ENCODE measurements at places on chromosomes 5 and 9.

DNA sequence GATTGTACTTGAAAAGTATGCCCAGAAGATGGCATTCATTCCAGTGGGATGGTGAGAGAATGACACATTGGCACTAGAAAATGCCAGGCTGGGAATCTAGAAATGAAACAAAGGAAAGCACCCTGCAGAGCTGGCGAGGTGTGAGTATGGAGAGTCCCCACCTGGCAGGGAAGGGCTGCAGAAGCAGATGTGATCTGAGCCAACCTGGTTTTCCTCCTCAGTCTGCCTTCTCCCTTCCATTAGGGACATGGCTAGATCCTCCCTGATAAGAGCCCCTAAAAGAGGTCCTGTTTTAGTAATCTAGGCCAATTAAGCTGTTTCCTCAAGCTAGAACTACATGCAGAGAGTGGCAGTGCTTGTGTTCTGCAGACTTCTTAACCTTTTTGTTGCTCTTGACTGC, 24.7 kb upstream of the TNFSF15 start:
- DNase-seq: no peak

DNA sequence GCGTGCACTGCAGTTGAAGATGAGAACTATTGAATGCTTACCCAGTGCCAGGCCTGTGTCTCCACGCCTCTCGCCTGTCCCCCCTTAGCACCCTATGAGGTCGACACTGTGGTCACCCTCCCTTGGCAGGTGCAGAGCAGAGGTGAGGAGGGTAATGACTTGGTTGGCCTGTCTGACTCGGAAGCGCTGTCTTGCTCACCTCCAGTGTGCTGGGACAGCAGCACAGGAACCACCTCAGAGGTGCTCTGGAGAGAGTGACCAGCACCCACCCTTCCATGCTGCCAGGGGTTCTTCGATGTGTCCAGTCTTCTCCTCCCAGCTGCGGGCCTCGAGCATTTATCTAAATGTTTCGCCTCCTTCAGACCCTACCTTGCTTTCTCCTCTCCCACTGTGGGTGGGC, 178.3 kb upstream of the IRX2 start:
- DNase-seq: no peak

- no peak for DNase-seq
Observed at GRCh38 chr5:137668637-137669036, 67.3 kb downstream of the KLHL3 start.

DNA sequence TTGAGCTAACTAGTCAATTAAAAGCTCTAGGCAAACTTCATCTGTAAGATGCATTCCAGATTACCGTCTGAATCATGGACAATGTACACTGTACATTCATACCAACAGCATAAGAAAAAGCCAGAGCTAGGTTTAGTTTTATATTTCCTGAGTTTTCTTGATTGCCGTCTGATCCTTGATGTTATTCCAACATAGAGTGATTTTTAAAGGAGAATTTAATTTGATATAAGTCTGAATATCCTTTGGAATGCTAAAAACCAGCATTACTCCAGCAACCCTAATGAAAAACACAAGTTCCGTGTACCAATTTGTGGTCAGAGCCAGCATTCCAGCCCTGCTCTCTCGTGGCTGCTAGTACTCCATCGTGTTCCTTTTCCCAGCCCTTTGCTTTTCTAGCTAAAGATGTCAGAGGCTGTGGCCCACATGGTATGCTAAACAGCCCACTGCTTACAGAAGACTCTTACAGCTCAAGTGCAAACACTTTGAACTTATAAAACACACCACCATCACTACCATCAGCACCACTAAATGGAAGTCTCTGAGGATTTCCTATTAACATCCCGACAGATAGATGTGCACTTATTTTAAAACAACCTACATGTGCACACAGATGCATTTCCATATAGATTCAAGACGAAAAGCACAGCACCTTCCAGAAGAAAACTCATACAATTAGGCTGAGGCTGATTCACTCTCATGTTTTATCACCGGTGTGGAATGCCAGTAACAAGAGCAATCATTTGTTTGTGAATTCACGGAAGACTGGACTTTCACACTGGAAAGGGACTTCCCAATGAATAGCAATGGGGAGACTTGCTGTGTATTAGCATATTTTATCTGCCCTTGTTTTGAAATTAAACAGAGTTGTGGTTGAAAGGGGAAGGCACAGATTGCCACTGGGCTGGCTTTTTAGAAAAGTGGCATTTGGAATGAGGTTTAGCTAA, 246.9 kb upstream of the GAS1 start:
- no peak for DNase-seq

GRCh38 chr9:105702207-105702606, 7.9 kb downstream of the TMEM38B start:
- no peak for DNase-seq

- DNase-seq: no peak
Observed at GRCh38 chr5:174937201-174938123, 213.1 kb downstream of the MSX2 start.

DNA sequence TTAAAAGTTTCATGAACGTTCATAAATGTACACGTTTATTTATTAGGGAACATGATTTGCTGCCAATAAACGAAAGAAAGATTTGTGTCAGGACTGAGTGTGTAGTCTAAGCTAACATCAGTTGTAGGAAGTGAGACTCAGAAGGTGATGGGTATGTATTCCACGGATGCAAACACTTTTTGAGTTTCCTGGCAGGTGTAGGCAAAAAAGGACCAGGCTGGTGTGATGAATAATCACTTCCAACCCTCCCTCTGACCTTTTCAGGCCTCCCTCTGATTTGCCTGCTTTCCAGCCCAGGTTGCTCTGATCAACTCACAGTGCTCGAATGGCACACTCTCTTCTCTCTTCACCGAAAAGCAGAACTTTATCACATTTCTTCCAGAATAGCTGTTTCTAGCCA, 51.8 kb downstream of the BASP1 start:
- no peak for DNase-seq

All from stimulated activated CD4-positive, alpha-beta T cell treated with anti-CD3 and anti-CD28 coated beads, Interleukin-12 subunit alpha, Interleukin-12 subunit beta, amount 100 ng/mL, for 4 hours (primary cell).